ENCODE measurements at places on chromosomes 2 and 18. TPM values are rescaled to one million over a fixed set of nuclear protein-coding genes. Genes with fewer than 3 reads are reported as not detected.

- no peak for DNase-seq
- no peaks in the 10 kb centered on the region for H3K36me3 ChIP-seq
- no peak overlapping the region for H3K27ac ChIP-seq
- no peaks in the 10 kb centered on the region for H3K4me1 ChIP-seq
Measured at GRCh38 chr2:54081574-54081973, 33.8 kb upstream of the ACYP2 start.

Gene MREG
- 1.4 TPM for total RNA-seq

DNA sequence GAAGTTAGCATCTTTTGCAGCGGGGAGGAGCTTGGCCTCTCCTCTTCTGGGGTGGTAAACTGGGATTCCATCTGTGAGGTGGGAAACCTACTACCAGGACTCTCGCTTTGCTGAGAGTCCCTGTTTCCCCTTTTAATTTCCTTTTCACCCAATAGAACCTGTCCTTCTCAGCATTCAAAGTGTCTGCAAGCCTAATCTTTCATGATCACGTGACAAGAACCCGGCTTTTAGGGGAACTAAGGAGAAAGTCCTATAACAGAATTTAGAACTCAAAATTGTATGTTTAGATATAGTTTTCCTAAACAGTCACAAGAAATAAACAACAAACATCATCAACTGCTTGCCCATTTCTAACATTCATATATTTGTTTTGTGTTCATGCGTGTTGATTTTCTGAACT is 103.6 kb upstream of the CDH19 start:
- H3K4me3 ChIP-seq = no peak overlapping the region
- H3K36me3 ChIP-seq = no peaks in the 10 kb centered on the region
- no peaks in the 10 kb centered on the region for H3K4me1 ChIP-seq
- H3K27ac ChIP-seq = no peak overlapping the region
- no peak for DNase-seq

- DNase-seq = no peak
- no peaks in the 10 kb centered on the region for H3K36me3 ChIP-seq
- no peak overlapping the region for H3K27ac ChIP-seq
- no peaks in the 10 kb centered on the region for H3K27me3 ChIP-seq
- H3K4me3 ChIP-seq = no peak overlapping the region
- H3K4me1 ChIP-seq = peaks cover 8% of the 10 kb centered on the region
Measured at GRCh38 chr2:191686729-191687128, 8.8 kb downstream of the NABP1 start.

Gene SNX17
- 71.2 TPM for total RNA-seq

DNA sequence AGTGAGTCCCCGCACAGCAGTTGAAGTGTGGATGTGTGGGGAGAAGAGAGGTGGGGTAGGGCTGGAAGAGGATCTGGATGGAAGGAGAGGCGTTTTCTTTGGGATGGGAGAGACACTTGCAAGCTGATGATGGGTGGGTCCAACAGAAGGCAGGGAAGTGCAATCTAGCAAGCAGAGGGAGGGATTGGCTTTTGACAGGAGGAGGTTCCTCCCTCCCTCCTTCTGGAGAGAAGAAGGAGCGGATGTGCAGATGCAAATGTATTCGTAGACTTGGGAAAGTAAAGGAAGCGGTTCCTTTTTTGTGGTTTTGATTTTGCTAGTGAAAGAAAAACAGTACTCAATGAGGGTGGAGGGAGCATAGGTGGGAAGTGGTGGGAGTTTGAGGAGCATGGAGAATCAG is 48.9 kb downstream of the LAMA3 start:
- no peak for DNase-seq
- no peak overlapping the region for H3K4me3 ChIP-seq
- H3K4me1 ChIP-seq = no peaks in the 10 kb centered on the region
- H3K27ac ChIP-seq = no peak overlapping the region
- H3K36me3 ChIP-seq = no peaks in the 10 kb centered on the region
- H3K27me3 ChIP-seq = no peaks in the 10 kb centered on the region

- H3K4me3 ChIP-seq = no peak overlapping the region
- H3K27ac ChIP-seq = no peak overlapping the region
- no peaks in the 10 kb centered on the region for H3K36me3 ChIP-seq
- H3K27me3 ChIP-seq = no peaks in the 10 kb centered on the region
Measured at GRCh38 chr2:164771897-164772296, 69.7 kb downstream of the COBLL1 start.

- no peak for DNase-seq
- H3K27ac ChIP-seq = peak overlapping the region; percentile 0
- no peaks in the 10 kb centered on the region for H3K27me3 ChIP-seq
- peaks cover 15% of the 10 kb centered on the region for H3K4me1 ChIP-seq
- H3K36me3 ChIP-seq = no peaks in the 10 kb centered on the region
Measured at GRCh38 chr2:69222953-69223658, 163.9 kb downstream of the GFPT1 start.

GRCh38 chr2:61167579-61167978 is 5.6 kb downstream of the C2orf74 start:
- no peak overlapping the region for H3K27ac ChIP-seq
- no peaks in the 10 kb centered on the region for H3K4me1 ChIP-seq
- H3K36me3 ChIP-seq = peaks cover 14% of the 10 kb centered on the region
- DNase-seq = no peak
- no peaks in the 10 kb centered on the region for H3K27me3 ChIP-seq
- no peak overlapping the region for H3K4me3 ChIP-seq

Gene RAB17
- total RNA-seq = 0.54 TPM

Gene ZFAND2B
- 55.8 TPM for total RNA-seq

Gene ASB18
- not detected for total RNA-seq

Measured in sigmoid colon (tissue), 7 donors.